ENCODE measurements at places on chromosomes 5 and 9. TPM values are rescaled to one million over a fixed set of nuclear protein-coding genes. Genes with fewer than 3 reads are reported as not detected.

DNA sequence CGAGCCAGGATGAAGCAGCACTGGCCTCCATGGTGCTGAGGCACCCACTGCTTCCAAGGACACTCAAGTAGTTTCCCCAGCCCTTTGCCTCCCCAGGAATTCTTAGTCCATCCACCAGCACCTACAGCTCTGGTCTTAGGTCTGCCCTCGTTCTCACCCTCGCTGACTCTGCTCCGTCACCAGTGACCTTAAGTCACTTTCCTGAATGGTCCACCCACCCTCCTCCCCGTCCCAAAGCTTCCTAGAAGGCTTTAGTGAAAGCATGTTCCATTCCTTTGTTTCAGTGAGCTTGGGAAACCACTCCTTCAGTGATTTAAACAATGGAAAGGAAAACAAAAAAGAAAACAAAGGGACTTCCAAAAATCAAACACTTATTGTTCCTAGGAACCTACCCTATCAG lies 54.6 kb upstream of the MAP3K1 start:
- DNase-seq = peak; percentile 8

- DNase-seq = no peak
These were observed 5.1 kb upstream of the ERGIC1 start for GRCh38 chr5:172828911-172829431.

Gene CYSRT1
- total RNA-seq = 0.87 TPM

Gene KCNV2
- not detected for total RNA-seq

Gene TXNDC8
- not detected for total RNA-seq

Data from renal cortical epithelial cell (primary cell).